Activated naive CD4-positive, alpha-beta T cell treated with anti-CD3 and anti-CD28 coated beads, Interleukin-2, amount 10 ng/mL, durations not matched to agents 7 days and 5 days (primary cell): ENCODE measurements at places on chromosomes 6 and 20.
A peak's percentile ranks its signal among the peaks of the same experiment; 100 is the strongest.

- no peak for DNase-seq
- no peaks in the 10 kb centered on the region for H3K4me1 ChIP-seq
- no peak overlapping the region for H3K27ac ChIP-seq
- no peaks in the 10 kb centered on the region for H3K27me3 ChIP-seq
These were observed 48.8 kb upstream of the TSHZ2 start for GRCh38 chr20:52923123-52923937.

DNA sequence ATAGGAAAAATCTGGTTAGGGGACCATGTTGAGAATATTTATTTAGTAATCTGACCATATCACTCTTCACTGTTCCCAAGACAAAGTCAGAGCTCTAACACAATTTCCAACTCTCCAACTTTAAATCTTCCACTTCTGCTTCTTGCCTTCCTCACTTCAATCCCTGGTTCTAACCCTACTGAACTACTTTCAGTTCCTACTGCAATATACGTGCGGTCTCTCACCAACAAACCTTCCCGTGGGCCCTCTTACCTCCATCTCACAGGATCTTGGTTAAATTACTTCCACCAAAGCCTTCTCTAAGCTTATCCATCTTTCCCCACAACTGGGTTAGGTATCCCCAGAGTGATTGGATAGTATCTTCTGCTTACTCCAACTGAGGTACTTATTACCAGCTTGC is 8.0 kb downstream of the EIF2S2 start:
- peaks cover 70% of the 10 kb centered on the region for H3K36me3 ChIP-seq
- H3K4me1 ChIP-seq = peaks cover 58% of the 10 kb centered on the region
- no peak for DNase-seq
- no peak overlapping the region for H3K27ac ChIP-seq
- no peak overlapping the region for H3K4me3 ChIP-seq
- H3K27me3 ChIP-seq = no peaks in the 10 kb centered on the region

- no peak for DNase-seq
- H3K27me3 ChIP-seq = peaks cover 27% of the 10 kb centered on the region
- no peak overlapping the region for H3K4me3 ChIP-seq
- no peak overlapping the region for H3K27ac ChIP-seq
- H3K36me3 ChIP-seq = no peaks in the 10 kb centered on the region
These were observed 29.6 kb downstream of the CRYBG1 start for GRCh38 chr6:106390088-106390487.

GRCh38 chr6:131532580-131533039 is 40.4 kb upstream of the ARG1 start:
- peaks cover 3% of the 10 kb centered on the region for H3K36me3 ChIP-seq
- no peaks in the 10 kb centered on the region for H3K27me3 ChIP-seq
- peaks cover 58% of the 10 kb centered on the region for H3K4me1 ChIP-seq

DNA sequence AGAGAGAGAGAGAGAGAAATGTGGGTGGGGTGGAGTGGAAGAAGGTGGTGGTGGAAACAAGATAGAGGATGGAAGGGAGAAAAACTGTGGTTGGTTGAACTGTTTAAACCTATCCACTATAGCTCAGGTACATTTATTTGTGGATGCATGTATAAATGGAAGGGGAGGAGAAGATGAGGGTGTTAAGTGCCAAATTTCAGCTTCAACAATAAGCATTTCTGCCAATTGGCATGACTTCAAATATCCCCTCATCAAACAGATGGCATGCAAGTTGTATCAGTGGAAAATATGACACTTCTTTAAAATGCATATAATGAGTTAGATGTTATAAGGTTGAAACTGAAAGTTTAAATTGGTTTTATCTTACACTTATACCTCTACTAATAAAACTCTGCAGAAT is 216.1 kb downstream of the LMBRD1 start:
- no peaks in the 10 kb centered on the region for H3K36me3 ChIP-seq
- H3K27ac ChIP-seq = no peak overlapping the region
- peaks cover 8% of the 10 kb centered on the region for H3K27me3 ChIP-seq

- DNase-seq = no peak
- no peaks in the 10 kb centered on the region for H3K4me1 ChIP-seq
- H3K36me3 ChIP-seq = no peaks in the 10 kb centered on the region
- no peak overlapping the region for H3K4me3 ChIP-seq
These were observed 38.1 kb downstream of the GSTA2 start for GRCh38 chr6:52725143-52725534.

GRCh38 chr6:41373919-41374617 is 38.7 kb downstream of the NCR2 start:
- no peak overlapping the region for H3K4me3 ChIP-seq
- peaks cover 31% of the 10 kb centered on the region for H3K4me1 ChIP-seq
- no peaks in the 10 kb centered on the region for H3K36me3 ChIP-seq

- peaks cover 26% of the 10 kb centered on the region for H3K36me3 ChIP-seq
- H3K4me1 ChIP-seq = peaks cover 53% of the 10 kb centered on the region
- peak overlapping the region; percentile 71 for H3K4me3 ChIP-seq
- peak overlapping the region; percentile 98 for H3K27ac ChIP-seq
- peak; percentile 87 for DNase-seq
These were observed 44.6 kb downstream of the SYNJ2 start for GRCh38 chr6:158026054-158026900.
